NK-92 treated with Interleukin-12 subunit alpha and Interleukin-12 subunit beta, amount 100 ng/mL, for 24 hours (cell line): ENCODE measurements at places on chromosomes 2 and 18.

GRCh38 chr2:178530625-178531142 is 50.4 kb downstream of the PLEKHA3 start:
- DNase-seq: peak; percentile 10

GRCh38 chr2:168365094-168365621 is 90.9 kb upstream of the CERS6 start:
- DNase-seq: no peak

- no peak for DNase-seq
These were observed 286.2 kb upstream of the TRIB2 start for GRCh38 chr2:12430407-12431133.

DNA sequence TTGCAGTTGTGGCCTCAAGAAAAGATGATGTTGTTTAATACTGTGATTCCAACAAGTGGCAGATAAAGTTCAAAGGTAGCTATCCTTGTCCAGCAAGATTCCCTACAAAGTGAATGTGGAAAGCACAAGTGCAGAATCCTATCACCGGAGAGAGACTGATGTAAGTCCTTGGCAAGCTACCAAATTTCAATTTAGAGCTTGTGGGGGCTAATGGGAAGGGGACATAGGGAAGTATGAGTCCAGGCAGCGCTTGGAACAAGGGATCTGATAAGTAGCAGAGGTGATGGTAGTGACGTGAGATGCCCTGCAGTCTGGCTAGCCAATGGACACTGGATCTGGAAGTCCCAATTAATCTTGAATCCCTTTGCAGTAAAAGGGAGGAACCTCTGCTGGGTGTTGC is 165.2 kb upstream of the DTNA start:
- DNase-seq: no peak

- DNase-seq: no peak
These were observed 40.7 kb downstream of the CYP26B1 start for GRCh38 chr2:72106978-72107377.

DNA sequence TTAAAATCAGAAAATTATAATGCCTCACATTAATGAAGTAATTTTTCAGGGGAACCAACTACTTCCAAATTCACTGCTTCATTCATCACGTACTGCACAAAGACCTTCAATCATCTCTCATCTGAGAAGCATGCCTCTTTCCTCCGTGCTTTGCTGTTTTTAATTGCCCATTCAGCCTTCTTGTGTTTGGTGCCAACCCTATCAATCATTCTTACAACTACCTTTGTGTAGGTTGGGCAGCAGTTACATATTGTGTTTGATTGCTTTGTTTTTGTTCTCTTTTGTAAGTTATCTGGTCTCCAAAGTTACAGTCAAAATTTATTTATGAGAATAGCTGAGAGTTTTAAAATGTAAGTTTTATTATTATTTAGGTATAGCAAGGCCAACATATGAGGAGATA is 549.0 kb upstream of the SLC8A1 start:
- no peak for DNase-seq

GRCh38 chr2:22934747-22935146 is 450.2 kb upstream of the KLHL29 start:
- DNase-seq: no peak

- DNase-seq: no peak
These were observed 66.7 kb downstream of the ATP9B start for GRCh38 chr18:79135924-79136323.

DNA sequence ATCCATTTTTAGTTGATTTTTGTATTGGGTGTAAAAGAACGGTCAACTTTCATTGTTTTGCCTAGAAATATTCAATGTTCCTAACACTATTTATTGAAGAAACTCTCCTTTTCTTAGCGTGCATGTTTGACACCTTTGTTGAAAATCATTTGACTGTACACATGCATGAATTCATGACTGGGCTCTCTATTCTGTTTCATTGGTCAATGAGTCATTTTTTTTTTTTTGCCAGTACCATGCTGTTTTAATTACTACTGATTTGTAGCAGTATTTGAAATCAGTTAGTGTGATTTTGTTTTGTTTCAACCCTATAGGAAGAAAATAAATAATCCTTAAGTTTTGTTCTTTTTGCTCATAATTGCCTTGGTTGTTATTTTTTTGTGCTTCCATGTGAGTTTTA is 828.7 kb downstream of the SUCLG1 start:
- DNase-seq: no peak

DNA sequence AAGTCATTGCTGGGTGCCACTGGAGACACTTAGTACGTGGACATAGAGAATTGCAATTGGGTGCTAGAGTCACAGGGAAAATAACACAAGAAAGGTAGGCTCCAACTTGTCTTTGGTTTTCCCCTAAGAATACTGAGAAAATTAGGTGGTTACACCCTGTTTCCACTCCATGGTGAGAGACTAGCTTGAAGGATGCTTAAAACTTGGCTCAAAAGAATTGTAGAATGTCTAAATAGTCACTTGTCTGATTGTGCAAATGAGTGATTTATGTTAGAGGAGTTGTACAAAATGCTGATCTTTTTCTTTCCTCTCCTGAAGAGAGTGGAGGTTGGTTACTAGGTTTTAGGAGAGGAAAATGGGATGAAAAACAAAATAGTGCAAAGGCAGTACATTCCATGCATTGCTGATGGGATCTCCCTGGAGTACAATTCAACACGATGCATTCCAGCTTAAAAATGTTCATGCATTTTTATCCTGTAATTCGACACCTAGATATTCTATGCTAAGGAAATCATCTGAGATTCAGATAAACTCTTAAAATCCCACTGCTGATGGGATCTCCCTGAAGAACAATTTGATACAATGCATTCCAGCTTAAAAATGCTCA is 2.2 kb upstream of the SERPINB12 start:
- no peak for DNase-seq

DNA sequence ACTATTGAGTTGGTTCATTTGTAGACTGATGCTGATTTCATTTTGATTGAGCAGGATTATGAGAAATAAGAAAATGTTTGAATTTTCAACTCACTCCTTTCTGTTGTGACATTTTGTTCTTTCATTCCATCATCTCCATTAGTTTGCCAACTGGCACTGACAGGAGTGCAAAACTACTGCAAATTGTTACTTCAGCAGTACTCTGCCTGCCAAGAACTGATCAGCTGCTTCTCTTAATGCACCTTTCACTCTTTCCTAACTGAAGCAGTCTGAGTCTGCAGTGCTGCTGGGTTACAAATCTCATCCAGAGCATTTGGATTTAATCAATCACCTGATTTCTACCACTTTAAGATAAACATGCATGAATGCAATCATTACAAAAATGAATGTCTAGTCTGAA is 70.9 kb downstream of the TMEFF2 start:
- no peak for DNase-seq

DNA sequence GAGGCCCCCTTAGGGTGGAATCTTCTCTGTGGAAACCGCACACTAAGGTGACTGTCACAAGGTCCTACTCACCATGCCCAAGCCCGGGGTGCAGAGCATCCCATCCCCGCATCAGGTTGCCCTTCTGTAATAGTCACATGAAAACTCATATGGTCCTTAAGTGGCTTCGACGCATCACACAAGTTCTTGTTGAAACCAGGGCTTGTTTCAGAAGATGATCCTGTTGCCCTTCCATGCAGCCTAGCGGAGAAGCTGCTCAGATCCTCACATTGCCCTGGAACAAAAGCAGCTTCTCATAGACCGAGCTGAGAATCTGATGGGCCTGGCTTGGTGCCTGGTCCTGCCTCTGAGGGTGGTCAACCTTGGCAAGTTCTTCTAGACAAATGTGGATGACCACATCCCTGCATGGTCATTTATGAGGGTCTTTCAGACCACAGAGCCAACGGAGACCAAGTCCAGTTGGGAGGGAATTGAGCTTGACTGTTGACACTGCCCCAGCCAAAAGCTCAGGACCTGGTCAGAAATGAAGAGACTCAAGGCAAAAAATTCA is 54.1 kb downstream of the PDCL3 start:
- no peak for DNase-seq

GRCh38 chr2:26894136-26894535 is 46.2 kb downstream of the DPYSL5 start:
- no peak for DNase-seq

DNA sequence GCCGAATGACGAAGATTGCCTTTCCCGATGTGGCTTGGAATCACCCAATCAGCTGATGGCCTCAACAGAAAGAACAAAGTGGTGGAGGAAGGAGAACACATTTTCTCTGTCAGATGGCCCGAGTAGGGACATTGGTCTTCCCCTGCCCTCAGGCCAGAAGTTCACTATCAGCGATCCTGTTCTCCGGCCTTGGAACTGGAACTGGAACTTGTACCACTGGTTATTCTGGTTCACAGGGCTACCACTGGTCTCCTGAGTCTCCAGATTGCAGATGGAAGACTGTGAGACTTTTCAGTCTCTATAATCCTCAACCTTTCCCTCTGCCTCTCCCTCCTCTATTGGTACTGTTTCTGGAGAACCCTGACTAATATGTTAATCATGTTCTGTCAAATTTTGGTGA is 180.4 kb downstream of the ANKRD30B start:
- DNase-seq: no peak

DNA sequence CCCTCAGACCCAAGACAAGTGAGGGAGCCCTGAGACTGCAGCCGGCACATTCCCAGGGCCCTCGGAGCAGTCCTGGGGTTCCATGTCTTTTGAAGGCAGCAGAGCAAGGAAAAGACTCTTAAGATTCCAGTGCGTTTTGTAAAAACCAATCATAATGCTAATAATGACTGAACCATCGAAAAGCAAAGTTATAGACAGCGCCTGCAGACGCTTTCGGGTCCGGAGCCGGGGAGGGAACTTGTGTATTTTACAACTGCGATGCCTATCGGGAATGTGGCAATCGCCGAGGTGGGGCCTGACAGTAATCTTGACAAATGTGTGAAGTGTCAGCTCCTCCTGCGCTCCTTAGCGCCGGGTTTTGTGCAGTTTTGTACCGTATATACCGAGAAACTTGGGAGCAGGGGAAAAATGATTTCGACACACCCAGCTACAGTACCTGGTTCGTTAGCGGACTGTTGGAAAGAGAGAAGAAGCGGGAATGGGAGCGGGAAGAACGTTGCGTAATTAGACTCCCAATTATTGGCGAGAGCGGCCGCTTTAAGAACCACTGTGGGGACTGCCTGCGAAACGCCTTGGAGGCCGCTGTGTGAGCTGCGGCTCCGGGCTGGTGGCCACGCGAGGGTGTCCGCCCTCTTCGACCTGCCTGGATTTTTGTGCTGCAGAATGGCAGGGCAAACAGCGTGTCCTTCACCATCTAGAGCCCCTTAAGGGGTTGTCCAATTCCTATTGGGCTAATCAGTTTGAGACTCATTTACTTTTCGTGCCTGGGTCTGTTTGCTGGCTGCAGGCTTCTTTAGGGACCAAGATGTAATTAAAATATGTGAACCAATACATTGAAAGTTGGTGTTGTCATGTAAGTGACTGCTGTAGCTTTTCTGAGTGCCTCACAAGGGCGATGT is 2.4 kb downstream of the EPAS1 start:
- DNase-seq: no peak

DNA sequence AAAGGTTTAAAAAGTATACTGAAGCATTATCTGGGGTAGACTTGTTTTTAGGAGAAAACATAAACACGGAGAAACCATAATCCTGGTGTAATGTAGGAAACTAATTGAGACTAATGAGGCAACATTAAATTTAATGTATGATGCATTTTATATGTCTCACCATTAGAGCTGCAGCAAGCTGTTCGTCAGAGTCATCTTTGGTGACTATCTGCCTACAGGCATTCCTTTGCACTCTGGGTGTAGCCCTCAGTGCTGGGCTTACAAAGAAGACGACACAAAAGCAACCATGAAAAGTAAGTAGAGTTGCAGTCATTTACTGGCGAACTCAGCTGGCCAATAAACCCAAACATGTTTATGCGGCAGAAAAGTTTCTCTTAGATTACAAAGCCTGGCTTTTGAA is 415.3 kb upstream of the ZEB2 start:
- DNase-seq: no peak

DNA sequence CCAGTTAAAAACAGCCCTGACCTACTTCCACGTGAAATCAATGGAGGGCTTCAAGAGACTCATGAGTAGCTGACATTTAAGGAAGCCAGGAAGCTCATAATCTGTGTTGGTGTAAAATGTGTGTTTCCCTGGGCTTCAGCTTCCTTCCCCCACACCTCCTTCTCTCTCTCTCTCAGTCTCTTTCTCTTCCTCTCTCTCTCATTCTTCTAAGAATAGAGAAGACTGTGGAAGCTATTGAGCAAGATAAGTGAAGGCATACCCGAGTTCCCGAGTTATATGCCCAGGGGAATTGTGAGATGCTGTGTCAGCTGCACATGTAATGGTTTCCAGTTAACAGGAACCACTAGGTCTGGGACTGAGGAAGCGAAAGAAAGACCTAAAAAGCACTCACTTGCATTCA is 199.4 kb downstream of the NYAP2 start:
- DNase-seq: no peak
